ENCODE measurements at places on chromosomes 2 and 18. TPM values are rescaled to one million over a fixed set of nuclear protein-coding genes. Genes with fewer than 3 reads are reported as not detected.
A peak's percentile ranks its signal among the peaks of the same experiment; 100 is the strongest.

GRCh38 chr18:1017227-1018058, 112.8 kb downstream of the ADCYAP1 start:
- DNase-seq = no peak
- H3K27me3 ChIP-seq = no peaks in the 10 kb centered on the region
- no peaks in the 10 kb centered on the region for H3K36me3 ChIP-seq
- H3K4me1 ChIP-seq = no peaks in the 10 kb centered on the region
- no peak overlapping the region for H3K27ac ChIP-seq
- no peak overlapping the region for H3K4me3 ChIP-seq

DNA sequence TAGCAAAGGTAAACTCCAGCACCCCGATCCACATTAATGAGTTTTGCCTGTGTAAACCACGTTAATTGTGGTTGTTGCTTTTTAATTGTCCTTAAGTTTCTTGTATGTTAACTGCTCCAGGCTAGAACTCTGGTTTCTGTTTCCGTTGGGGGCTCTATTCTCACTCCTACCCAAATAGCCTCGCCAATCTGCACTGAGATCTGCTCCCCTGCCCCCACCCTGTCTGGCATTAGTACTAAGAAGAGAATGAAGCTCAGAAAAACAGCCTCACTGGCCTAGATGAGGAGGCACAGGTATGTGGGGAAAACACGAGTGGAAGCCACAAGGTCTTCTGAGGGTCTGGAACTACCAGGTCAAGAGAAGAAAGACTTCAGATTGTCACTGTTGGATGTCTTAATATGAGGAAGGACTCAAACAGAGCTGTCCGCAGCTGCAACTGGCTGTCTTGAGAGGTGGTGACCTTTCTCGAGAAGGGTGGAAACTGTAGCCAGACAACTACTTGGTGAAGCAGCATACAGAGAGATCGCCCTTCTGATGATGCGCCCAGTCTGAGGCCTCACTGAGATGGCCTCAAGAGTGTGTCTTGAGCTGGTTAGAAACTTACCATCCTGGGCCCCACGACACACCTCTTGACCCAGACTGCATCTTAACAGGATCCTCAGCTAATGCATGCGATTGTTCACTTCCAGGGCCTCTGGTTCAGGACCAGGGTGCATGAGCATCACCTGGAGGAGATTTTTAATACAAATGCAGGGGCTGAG, 73.1 kb downstream of the TGOLN2 start:
- H3K4me1 ChIP-seq = no peaks in the 10 kb centered on the region
- no peaks in the 10 kb centered on the region for H3K36me3 ChIP-seq
- H3K4me3 ChIP-seq = no peak overlapping the region
- no peaks in the 10 kb centered on the region for H3K27me3 ChIP-seq

DNA sequence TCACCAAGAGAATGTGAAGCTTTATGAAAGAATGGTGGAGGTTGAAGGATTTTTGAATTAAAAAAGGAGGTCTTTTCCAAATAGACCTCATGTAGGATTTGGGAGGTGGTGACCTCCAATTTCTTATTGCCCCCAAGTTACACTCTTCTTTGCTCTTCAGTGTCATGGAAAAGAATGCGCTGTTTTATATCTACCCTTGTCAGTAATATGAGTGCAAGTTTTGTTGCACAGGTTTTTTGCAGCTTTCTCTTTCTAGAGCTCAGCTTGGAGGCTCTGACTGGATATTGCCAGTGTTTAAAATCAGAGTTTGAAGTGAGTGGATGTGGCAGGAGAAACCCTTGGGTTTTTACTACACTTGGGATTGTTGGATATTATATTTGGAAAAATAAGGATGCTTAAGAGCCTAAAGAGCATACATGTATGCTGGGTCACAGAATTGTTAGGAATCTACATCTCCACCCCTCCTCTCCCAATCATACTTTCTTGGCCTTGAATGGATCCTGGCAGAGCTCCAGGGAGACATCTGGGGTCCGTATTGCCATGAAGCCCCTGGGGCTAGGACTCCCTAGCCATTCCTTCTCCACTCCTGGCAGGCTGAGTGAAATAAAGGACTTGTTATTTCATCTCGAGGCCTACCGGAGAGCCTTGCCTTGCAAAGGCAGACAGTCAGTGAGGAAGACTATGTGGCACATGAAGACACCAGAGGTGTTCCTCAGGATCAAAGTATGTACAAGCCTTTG, 43.8 kb downstream of the APOB start:
- no peak for DNase-seq
- no peaks in the 10 kb centered on the region for H3K27me3 ChIP-seq
- H3K4me1 ChIP-seq = no peaks in the 10 kb centered on the region
- H3K4me3 ChIP-seq = no peak overlapping the region
- no peak overlapping the region for H3K27ac ChIP-seq

DNA sequence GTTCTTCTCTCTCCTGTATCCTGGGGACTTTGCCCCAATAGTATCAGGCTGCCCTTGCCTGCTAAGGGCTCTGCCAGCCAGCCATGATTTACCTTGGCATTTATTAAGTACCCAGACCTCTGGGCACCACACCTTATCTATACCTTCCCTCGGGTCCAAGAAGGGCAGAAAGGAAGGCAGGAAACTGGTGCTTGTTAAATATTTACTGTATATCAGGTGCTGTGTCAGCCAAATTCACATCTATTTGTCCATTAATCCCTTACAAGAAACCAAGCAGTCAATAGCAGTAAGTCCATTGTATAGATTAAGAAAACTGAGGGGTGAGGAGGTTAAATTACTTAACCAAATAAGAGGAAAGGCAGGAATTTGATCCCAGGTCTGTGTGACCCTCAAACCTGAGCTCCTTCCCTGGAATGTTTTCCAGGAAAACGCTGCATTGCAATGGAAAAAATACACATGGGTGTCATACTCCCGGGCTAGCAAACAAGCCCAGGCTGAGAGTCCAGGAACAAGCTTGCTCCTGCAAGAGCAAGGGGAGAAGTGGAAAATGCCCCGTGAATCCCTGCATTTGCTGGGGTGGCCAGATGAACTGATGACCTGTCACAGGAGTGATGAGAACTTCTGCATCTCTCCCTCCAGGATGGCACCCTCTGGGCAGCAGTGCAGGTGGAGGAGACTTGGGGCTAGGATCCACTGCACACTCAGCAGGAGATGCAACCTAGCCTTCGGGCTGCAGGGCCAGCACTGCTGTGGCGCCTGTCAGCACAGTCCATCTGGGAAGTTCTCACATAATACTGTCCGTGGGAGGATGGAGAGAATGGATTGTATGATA, 30.4 kb downstream of the CIB4 start:
- DNase-seq = no peak
- H3K27me3 ChIP-seq = peaks cover 5% of the 10 kb centered on the region
- peaks cover 8% of the 10 kb centered on the region for H3K4me1 ChIP-seq
- H3K4me3 ChIP-seq = no peak overlapping the region
- H3K27ac ChIP-seq = no peak overlapping the region

DNA sequence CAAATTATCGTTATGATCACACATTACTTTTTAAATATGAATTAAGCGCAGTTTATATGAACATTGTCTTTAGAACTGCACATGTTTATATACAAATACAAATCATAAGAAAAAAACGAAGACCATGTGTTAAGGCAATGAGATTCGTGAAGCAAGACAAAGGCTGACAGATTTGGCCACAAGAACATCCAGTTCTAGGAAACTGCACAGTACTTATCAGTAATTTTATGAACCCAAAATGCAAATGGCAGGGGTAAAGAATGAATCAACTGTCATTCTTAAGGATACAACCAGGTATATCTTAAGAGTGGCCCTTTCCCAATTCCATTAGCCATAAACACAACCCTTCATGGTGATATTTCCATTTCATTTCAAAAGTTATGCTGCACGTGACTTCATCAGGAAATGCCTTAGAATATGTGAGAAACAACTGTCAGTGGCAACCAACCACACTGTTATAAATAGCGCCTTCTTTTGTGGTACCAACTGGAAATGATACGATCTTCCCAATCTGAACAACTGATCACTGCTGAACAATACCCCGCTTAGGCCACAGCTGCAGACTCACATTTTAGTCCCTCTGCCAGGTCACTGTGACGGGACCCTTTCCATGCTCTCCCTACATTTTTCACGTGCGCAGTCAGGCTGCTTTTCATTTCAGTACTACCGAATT, 144.9 kb downstream of the L3MBTL4 start:
- H3K27me3 ChIP-seq = no peaks in the 10 kb centered on the region
- DNase-seq = peak; percentile 33
- no peaks in the 10 kb centered on the region for H3K36me3 ChIP-seq

- peak overlapping the region; percentile 97 for H3K27ac ChIP-seq
- peak; percentile 89 for DNase-seq
- no peaks in the 10 kb centered on the region for H3K27me3 ChIP-seq
- peak overlapping the region; percentile 92 for H3K4me3 ChIP-seq
- peaks cover 50% of the 10 kb centered on the region for H3K4me1 ChIP-seq
Observed at GRCh38 chr2:174682578-174683391, 81.5 kb downstream of the CHRNA1 start.

- no peak for DNase-seq
- H3K27me3 ChIP-seq = no peaks in the 10 kb centered on the region
- H3K4me3 ChIP-seq = no peak overlapping the region
- H3K4me1 ChIP-seq = no peaks in the 10 kb centered on the region
- H3K27ac ChIP-seq = no peak overlapping the region
Observed at GRCh38 chr18:1751249-1751648, 820.1 kb downstream of the METTL4 start.

DNA sequence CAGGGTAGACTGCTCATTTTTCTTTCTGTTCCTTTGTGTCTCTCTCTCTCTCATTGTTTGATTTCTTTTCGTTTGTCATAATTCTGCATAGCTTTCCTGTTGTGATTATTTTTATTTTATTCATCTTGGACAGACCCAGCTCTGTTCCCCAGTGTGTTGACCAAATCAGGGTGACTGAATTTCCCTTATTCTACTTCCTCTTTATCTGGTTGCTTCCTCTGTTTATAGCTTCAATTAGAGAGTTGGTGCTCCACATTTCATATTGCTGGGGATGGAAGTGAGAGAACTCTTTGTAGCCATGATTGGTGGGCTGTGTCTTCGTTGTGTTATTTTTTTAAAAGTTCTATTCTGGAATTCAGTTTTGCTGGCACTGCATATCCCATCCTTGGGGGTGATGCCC, 19.1 kb downstream of the PROKR1 start:
- DNase-seq = no peak
- no peak overlapping the region for H3K27ac ChIP-seq
- H3K27me3 ChIP-seq = peaks cover 19% of the 10 kb centered on the region
- no peaks in the 10 kb centered on the region for H3K36me3 ChIP-seq

GRCh38 chr2:194003911-194004310, 1653.1 kb upstream of the SLC39A10 start:
- DNase-seq = no peak
- no peak overlapping the region for H3K27ac ChIP-seq
- H3K4me3 ChIP-seq = no peak overlapping the region
- H3K4me1 ChIP-seq = no peaks in the 10 kb centered on the region

DNA sequence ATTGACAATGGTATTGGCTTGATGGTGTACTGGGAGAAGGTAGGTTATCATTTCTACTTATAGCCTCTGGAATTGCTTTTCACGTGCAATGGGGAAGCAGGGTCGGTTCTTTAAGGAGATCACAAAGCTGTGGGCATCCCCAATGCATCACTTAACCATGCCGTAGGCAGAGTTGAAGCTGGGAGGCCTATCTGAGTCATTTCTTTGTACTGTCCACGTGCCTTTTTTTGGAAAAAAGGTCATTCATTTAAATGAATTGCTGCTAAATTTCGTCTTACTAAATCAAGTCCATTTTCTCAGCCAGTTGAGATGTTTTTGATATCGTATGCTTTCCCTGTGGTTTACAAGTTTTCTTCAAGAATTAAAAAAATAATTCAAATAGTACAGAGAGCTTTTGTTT, 17.2 kb upstream of the GYPC start:
- no peak for DNase-seq
- peaks cover 3% of the 10 kb centered on the region for H3K4me1 ChIP-seq
- peaks cover 8% of the 10 kb centered on the region for H3K27me3 ChIP-seq
- no peak overlapping the region for H3K27ac ChIP-seq
- no peaks in the 10 kb centered on the region for H3K36me3 ChIP-seq

DNA sequence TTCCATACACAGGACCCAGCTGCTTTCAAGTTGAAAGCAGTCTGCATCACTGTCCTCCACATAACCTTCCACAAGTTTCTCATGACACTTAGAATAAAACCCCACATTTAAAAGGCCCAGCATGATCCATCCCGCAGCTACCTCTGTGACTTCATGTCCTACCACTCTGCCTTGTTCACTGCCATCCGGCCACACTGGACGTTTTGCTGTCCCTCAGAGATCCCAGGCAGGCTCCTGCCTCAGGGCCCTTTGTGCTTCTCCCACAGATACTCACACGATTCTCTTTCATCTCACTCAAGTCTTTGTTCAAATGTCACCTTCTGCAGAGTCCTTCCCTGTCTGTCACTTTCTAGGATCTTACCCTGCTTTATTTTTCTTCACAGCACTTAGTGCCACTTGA, 232.9 kb upstream of the BOD1L2 start:
- H3K36me3 ChIP-seq = no peaks in the 10 kb centered on the region
- no peak for DNase-seq
- H3K4me1 ChIP-seq = peaks cover 2% of the 10 kb centered on the region
- H3K27me3 ChIP-seq = no peaks in the 10 kb centered on the region
- H3K4me3 ChIP-seq = no peak overlapping the region

DNA sequence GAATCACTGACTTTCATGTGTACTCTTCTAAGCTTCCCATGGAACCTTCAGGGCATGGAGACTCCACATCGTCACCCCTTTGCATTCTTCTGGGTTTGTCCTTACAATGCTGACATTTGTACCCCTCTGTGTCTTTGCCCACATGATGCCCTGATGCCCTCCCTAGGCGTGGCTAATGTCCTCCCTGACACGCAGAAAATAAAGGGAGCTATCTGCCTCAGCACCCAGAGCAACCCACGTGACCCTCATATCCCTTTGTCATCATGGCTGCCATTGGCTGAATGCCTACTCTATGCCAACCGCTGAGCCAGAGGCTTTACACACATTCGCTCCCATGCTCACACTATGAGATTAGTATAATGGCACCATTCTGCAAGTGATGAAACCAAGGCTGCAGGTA, 86.4 kb upstream of the KLHL29 start:
- no peaks in the 10 kb centered on the region for H3K4me1 ChIP-seq
- H3K27me3 ChIP-seq = peaks cover 9% of the 10 kb centered on the region
- no peak for DNase-seq
- no peak overlapping the region for H3K4me3 ChIP-seq
- H3K27ac ChIP-seq = no peak overlapping the region

DNA sequence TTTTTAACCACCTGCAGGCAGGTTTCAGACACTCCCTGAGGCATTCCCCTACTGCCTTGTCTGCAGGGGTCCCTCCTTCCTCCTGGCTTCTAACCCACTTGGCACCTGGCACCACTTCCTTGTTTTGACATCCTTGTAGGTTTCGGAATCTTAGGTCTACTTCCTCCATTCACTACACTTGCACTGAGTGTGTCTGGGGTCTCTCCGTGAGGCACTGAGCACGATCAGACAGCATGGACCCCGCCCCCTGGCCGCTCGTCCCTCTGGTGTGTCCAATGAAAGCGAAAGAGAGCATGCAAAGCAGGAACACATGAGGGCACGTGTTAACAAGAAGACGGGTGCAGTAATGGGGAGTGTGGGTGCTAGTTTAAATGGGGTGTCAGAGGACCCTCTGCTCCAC, 63.8 kb downstream of the HAUS1 start:
- H3K27ac ChIP-seq = peak overlapping the region; percentile 89
- H3K4me1 ChIP-seq = peaks cover 34% of the 10 kb centered on the region
- peak overlapping the region; percentile 65 for H3K4me3 ChIP-seq
- H3K36me3 ChIP-seq = no peaks in the 10 kb centered on the region

- peak overlapping the region; percentile 22 for H3K27ac ChIP-seq
- H3K36me3 ChIP-seq = peaks cover 3% of the 10 kb centered on the region
- peaks cover 43% of the 10 kb centered on the region for H3K27me3 ChIP-seq
- H3K4me1 ChIP-seq = peaks cover 11% of the 10 kb centered on the region
Observed at GRCh38 chr2:26172189-26172870, 558 bp upstream of the GAREM2 start.

Gene TMBIM1
- total RNA-seq = 62.6 TPM

Gene CHRNG
- total RNA-seq = not detected

Gene RUFY4
- 1.8 TPM for total RNA-seq

Gene ZC3H6
- total RNA-seq = 4.9 TPM

Gene DYSF
- total RNA-seq = not detected

Gene AGXT
- not detected for total RNA-seq

Gene TMEM37
- not detected for total RNA-seq

Gene SEC11C
- total RNA-seq = 126 TPM

Data from activated CD4-positive, alpha-beta T cell treated with anti-CD3 and anti-CD28 coated beads, Interleukin-2, amount 10 ng/mL, durations not matched to agents 24 days and 14 days (primary cell).